ENCODE measurements at places on chromosomes 1 and 21. TPM values are rescaled to one million over a fixed set of nuclear protein-coding genes. Genes with fewer than 3 reads are reported as not detected.

Gene OSCP1
- total RNA-seq = 5.8 TPM

Gene BACE2
- total RNA-seq = 72.1 TPM

Gene C8A
- not detected for total RNA-seq

Gene EPS8L3
- total RNA-seq = not detected

Gene NUDC
- total RNA-seq = 48.2 TPM

Gene ALDH9A1
- total RNA-seq = 94.0 TPM
